Activated naive CD4-positive, alpha-beta T cell treated with anti-CD3 and anti-CD28 coated beads for 36 hours (primary cell): ENCODE measurements at places on chromosomes 2 and 18. TPM values are rescaled to one million over a fixed set of nuclear protein-coding genes. Genes with fewer than 3 reads are reported as not detected.
A peak's percentile ranks its signal among the peaks of the same experiment; 100 is the strongest.

Gene C2orf15
- total RNA-seq, result 1.4 TPM

Gene ADD2
- total RNA-seq, result 42.9 TPM

DNA sequence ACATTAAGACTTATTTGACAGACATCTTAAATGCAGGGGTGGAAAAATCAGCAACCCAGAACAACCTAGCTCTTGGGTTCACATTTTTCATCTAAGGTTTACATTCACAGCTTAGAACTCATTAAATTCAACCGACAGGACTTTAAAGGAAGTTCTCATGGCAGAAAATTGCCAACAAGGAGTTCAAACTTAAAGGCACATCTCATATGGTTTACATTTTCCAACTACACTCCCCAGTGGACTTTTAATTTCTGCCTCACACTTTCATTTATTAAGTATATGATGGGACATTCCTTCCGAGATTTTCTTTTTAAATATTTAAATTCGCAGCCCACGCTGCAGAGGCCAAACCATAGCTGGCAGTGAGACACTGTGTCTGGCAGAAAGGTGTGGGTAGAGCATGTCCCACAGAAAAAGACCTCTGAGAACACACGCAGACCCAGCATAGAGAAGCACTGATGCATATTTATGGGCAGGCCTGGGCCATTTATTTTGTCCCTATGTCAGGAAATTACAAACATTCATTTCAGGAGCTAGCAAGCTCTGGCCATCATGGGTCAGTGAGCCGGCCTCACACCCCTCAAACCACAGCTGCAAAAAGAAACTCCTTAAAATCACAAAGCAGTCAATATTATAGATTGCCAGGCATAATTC, 46.3 kb downstream of the STK39 start:
- peaks cover 54% of the 10 kb centered on the region for H3K4me1 ChIP-seq
- no peak for DNase-seq
- peaks cover 19% of the 10 kb centered on the region for H3K36me3 ChIP-seq
- no peak overlapping the region for H3K27ac ChIP-seq

GRCh38 chr18:22683196-22683676, 249.9 kb upstream of the RBBP8 start:
- no peaks in the 10 kb centered on the region for H3K27me3 ChIP-seq
- H3K4me1 ChIP-seq, result no peaks in the 10 kb centered on the region
- no peaks in the 10 kb centered on the region for H3K36me3 ChIP-seq
- H3K4me3 ChIP-seq, result no peak overlapping the region
- no peak overlapping the region for H3K27ac ChIP-seq
- DNase-seq, result no peak

- no peak overlapping the region for H3K4me3 ChIP-seq
- no peak for DNase-seq
- peaks cover 3% of the 10 kb centered on the region for H3K4me1 ChIP-seq
- H3K36me3 ChIP-seq, result no peaks in the 10 kb centered on the region
- no peak overlapping the region for H3K27ac ChIP-seq
Observed at GRCh38 chr18:48961547-48961946, 10.8 kb upstream of the SMAD7 start.

Gene REG1B
- total RNA-seq, result not detected

DNA sequence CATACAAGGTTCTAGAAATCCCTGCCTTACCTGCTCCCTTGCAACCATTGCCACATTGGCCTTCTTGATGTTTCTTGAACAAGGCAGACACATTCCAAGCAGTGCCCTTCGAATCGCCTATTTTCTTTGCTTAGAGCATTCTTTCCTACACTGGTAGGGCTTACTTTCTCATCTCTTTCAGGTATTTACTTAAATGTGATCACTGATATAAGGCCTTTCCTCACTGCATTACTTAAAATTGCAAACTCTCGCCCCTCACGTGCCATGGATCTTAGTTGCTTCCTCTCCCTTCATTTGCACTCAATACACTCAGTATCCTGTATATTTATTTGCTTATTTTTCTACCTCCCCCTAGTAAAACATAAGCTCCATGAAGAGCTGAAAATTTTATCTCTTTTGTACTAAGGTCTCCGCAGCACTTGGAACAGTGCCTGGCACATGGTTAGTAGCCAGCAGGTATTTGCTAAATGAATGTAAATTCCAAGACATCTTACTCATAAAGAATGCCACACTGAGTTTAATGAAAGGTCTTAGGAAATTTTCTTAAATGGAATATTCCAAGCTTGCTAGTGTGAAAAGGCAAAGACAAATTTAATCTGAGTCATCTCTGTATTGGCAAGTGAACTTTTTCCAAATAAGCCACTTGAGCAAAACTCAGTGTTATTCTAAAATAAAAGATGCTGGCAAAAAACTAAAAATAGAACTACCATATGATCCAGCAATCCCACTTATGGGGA, 42.4 kb upstream of the FIGN start:
- no peak overlapping the region for H3K4me3 ChIP-seq
- H3K4me1 ChIP-seq, result no peaks in the 10 kb centered on the region
- H3K27me3 ChIP-seq, result no peaks in the 10 kb centered on the region
- H3K27ac ChIP-seq, result no peak overlapping the region
- no peak for DNase-seq

GRCh38 chr2:201197781-201198180, 14.8 kb downstream of the CASP10 start:
- peaks cover 46% of the 10 kb centered on the region for H3K36me3 ChIP-seq
- H3K27ac ChIP-seq, result no peak overlapping the region
- no peak overlapping the region for H3K4me3 ChIP-seq
- no peaks in the 10 kb centered on the region for H3K27me3 ChIP-seq
- peaks cover 42% of the 10 kb centered on the region for H3K4me1 ChIP-seq

Gene KCNE4
- not detected for total RNA-seq

Gene C1QL2
- total RNA-seq, result not detected

DNA sequence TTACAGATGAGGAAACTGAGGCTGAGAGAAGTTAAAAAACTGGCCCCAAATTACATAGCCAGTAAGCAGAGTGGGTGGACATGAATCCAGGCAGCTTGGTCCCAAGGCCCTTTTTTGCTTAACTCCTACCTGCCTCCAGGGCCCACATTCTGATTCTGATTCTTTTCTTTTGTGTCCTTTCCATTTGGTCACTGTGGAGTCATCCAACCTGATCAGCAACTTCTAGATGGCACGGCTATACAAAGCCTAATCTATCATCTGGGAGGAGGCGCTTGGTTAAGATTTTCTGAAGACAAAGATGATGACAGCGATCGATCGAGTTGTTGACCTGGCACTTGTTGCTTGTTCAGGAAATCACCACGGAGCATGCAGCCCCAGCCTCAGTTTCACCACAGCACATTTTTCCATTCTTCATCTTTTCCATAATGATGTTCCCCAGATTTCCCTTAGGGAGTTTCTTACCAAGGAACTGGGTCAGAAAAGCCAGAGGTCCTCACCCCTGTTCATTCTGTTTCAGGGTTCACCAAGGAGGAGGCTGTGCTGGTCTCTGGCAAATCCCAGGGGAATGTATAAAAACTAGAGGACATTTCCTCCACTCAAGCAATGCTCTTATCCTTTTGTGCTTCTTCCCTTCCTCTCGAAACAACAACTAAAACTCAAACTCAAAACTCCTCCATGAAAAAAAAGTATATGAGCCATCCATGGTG, 6.9 kb upstream of the IGFBP2 start:
- no peaks in the 10 kb centered on the region for H3K4me1 ChIP-seq
- H3K36me3 ChIP-seq, result no peaks in the 10 kb centered on the region
- no peak overlapping the region for H3K27ac ChIP-seq
- no peak for DNase-seq
- H3K4me3 ChIP-seq, result no peak overlapping the region

Gene GCC2
- 39.4 TPM for total RNA-seq

- no peak overlapping the region for H3K27ac ChIP-seq
- no peaks in the 10 kb centered on the region for H3K36me3 ChIP-seq
- H3K4me3 ChIP-seq, result no peak overlapping the region
- DNase-seq, result no peak
- peaks cover 4% of the 10 kb centered on the region for H3K27me3 ChIP-seq
- H3K4me1 ChIP-seq, result no peaks in the 10 kb centered on the region
Observed at GRCh38 chr18:36711813-36712444, 116.9 kb downstream of the TPGS2 start.

GRCh38 chr2:72103690-72104089, 44.0 kb downstream of the CYP26B1 start:
- no peaks in the 10 kb centered on the region for H3K4me1 ChIP-seq
- H3K27me3 ChIP-seq, result peaks cover 26% of the 10 kb centered on the region
- no peaks in the 10 kb centered on the region for H3K36me3 ChIP-seq
- DNase-seq, result no peak
- H3K4me3 ChIP-seq, result no peak overlapping the region

Gene TNFAIP6
- total RNA-seq, result not detected

Gene CWC22
- 20.4 TPM for total RNA-seq

- H3K27ac ChIP-seq, result no peak overlapping the region
- DNase-seq, result no peak
- no peaks in the 10 kb centered on the region for H3K4me1 ChIP-seq
- no peaks in the 10 kb centered on the region for H3K36me3 ChIP-seq
- no peaks in the 10 kb centered on the region for H3K27me3 ChIP-seq
- H3K4me3 ChIP-seq, result no peak overlapping the region
Observed at GRCh38 chr2:158381978-158382377, 74.6 kb downstream of the CCDC148 start.

GRCh38 chr2:241019441-241020139, 21.2 kb downstream of the SNED1 start:
- no peaks in the 10 kb centered on the region for H3K36me3 ChIP-seq
- H3K4me1 ChIP-seq, result no peaks in the 10 kb centered on the region
- no peak for DNase-seq
- no peak overlapping the region for H3K27ac ChIP-seq
- H3K27me3 ChIP-seq, result no peaks in the 10 kb centered on the region

GRCh38 chr2:227805578-227805977, 8.1 kb upstream of the CCL20 start:
- H3K27ac ChIP-seq, result peak overlapping the region; percentile 90
- peak; percentile 60 for DNase-seq
- peaks cover 1% of the 10 kb centered on the region for H3K27me3 ChIP-seq
- peaks cover 4% of the 10 kb centered on the region for H3K36me3 ChIP-seq
- peak overlapping the region; percentile 73 for H3K4me3 ChIP-seq
- peaks cover 13% of the 10 kb centered on the region for H3K4me1 ChIP-seq

Gene EVA1A
- not detected for total RNA-seq

GRCh38 chr2:231250698-231251097, 52.3 kb downstream of the ARMC9 start:
- no peaks in the 10 kb centered on the region for H3K27me3 ChIP-seq
- H3K4me3 ChIP-seq, result no peak overlapping the region
- no peak overlapping the region for H3K27ac ChIP-seq
- H3K36me3 ChIP-seq, result no peaks in the 10 kb centered on the region
- H3K4me1 ChIP-seq, result no peaks in the 10 kb centered on the region

DNA sequence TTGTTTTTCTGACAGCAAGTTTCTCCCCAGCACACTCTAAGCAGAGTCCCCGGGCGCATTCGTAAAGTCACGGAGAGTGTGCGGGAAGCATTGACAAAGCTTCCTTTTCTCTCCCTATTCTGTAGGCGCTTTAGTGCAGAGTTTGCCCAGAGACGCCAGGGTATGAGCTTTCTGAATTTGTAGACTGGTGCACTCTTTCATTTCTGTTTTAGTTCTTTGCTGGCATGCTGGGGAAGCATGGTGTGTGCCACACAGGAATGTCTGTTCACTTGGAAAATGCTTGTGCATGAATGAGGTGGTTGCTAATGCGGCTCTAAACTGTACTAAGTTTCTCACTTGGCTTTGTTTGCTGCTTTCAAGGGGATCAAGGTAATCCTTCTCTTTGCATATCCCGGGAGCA, 102.6 kb downstream of the RTN4 start:
- H3K36me3 ChIP-seq, result no peaks in the 10 kb centered on the region
- no peak for DNase-seq
- peaks cover 4% of the 10 kb centered on the region for H3K27me3 ChIP-seq
- no peak overlapping the region for H3K4me3 ChIP-seq

Gene ANXA4
- total RNA-seq, result 21.4 TPM

Gene UGT1A5
- total RNA-seq, result not detected

GRCh38 chr18:55262021-55262560, 302.8 kb upstream of the CCDC68 start:
- no peak overlapping the region for H3K27ac ChIP-seq
- H3K36me3 ChIP-seq, result no peaks in the 10 kb centered on the region
- H3K4me3 ChIP-seq, result no peak overlapping the region
- no peaks in the 10 kb centered on the region for H3K27me3 ChIP-seq
- DNase-seq, result no peak

Gene REEP1
- 0.37 TPM for total RNA-seq

- no peak for DNase-seq
- H3K4me3 ChIP-seq, result no peak overlapping the region
- no peaks in the 10 kb centered on the region for H3K27me3 ChIP-seq
- H3K36me3 ChIP-seq, result no peaks in the 10 kb centered on the region
- H3K27ac ChIP-seq, result no peak overlapping the region
Observed at GRCh38 chr2:100000915-100001707, 141.3 kb downstream of the AFF3 start.

Gene FSHR
- not detected for total RNA-seq

DNA sequence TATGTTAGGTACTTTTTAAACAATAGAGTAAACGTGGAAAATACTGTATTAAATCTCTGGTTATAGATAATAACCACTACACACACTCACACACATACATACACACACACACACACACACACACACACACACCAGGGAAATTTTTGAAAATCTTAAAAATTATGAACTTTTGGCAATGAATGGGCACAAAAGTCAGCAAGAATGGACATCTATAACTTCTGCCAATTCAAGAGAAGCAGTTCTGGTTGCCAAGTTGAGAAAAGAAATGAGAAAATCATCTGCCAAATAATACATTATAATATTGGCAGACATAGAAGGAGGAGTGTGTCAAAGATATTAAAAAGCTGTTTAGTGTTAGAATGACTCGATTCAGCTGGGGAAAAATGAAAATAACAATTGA, 42.9 kb upstream of the TMEM178A start:
- H3K4me1 ChIP-seq, result peaks cover 4% of the 10 kb centered on the region
- no peak overlapping the region for H3K4me3 ChIP-seq
- no peak for DNase-seq
- no peaks in the 10 kb centered on the region for H3K36me3 ChIP-seq
- peaks cover 23% of the 10 kb centered on the region for H3K27me3 ChIP-seq

DNA sequence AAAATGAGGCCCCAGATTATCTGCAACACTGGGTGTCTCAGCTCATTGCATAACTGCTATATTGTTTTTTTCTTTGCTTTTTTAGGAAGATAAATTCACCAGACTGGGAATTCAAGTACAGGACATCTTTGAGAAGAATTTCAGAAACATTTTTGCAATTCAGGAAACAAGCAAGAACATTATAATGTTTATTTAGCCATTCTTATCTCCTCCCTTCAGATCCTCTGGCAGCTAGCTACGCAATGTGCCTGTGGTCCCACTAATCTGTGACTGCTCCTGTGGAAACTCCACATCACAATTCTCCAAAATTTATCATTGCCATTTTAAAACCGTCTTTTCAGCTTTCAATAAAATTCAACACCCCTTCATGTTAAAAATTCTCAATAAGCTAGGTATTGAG, 126.8 kb downstream of the SP100 start:
- H3K4me3 ChIP-seq, result no peak overlapping the region
- peaks cover 44% of the 10 kb centered on the region for H3K36me3 ChIP-seq
- no peak overlapping the region for H3K27ac ChIP-seq
- DNase-seq, result no peak
- no peaks in the 10 kb centered on the region for H3K27me3 ChIP-seq

Gene DOK6
- not detected for total RNA-seq
